ENCODE measurements at places on chromosomes 12 and 14.

DNA sequence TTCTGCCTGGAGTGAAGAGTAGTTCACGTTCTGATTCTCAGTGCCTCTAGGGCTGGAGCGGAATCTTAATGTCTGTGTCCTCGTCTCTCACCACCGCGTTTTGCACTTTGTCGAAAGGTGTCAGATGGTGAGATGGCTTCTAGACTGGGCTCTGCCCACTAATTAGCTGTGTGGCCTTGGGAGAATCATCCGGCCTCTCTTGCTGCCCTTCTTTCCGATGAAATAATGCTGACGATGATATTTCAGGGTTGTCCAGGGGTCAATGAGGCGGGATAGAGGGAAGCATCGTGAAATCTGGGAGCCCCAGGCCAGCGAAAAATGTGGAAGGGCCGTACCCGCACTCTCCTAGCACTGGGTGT, 811 bp upstream of the GALNT16 start:
- DNase-seq: no peak

- no peak for DNase-seq
These were observed 22.8 kb upstream of the ANO2 start for GRCh38 chr12:5967645-5968415.

DNA sequence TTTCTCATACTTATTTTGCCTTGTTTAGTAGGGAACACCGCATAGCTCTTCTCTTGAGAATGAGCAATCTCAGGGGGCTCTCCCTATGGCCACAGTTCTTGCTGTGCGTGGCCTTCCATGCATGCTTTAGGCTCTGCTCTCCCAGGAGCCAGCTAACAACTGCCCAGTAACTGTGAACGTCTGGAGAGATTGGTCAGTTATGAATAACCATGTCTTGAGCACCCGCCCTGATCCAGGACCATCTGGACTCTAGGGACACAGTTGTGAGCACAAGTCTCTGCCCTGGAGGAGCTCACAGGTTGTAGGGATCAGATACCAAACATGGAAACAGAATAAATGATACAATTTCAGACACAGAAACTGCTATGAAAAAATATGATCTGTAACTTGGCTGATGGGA, 12.1 kb downstream of the PSMC1 start:
- DNase-seq: no peak

DNA sequence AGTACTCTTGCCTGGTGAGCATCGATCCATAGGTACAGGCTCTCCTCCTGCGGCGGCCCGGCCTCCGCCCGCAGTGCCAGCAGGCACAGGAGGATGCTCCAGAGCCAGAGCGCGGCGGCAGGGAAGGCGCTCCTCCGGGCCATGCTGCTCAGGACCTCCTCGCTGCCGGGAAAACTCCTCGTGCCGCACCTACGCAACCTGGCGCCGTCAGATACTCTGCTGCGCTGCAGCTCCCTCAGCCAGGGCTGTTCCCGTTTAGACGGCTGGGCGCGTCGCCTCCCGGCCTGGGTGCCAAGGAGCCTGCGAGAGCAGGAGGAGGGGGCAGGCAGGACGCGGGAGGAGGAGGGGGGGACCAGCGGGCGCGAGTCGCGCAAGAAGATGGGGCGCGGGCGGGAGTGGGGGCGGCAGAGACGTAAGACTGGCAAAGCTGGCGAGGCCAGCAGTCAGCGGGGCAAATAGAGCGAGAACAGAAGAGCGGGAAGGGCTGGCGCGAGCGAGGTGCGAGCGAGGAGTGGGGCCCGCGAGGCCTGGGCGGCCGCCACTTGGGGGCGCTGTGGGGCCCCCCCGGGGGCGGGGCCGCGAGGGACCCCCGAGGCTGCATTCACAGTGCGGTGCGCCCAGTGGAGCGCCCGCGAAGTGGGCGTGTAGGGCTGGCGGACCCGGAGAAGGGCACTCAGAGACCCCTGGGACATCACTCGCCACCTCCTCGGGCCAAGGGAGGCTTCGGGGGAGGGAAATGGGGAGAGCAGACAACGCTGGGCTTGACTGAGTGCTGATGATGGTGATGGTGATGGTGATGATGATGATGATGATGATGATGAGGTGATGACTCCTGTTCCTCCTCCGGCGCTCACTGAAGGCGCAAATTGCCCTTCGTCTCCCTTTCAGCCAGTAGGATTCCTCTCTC, at the start of gene WIF1:
Gene WIF1 (minus strand): TSS at position 257 of the 907 bp plus-strand sequence. CDS start 114 bp downstream, at position 143.
- no peak for DNase-seq

GRCh38 chr14:22837114-22837749, 847 bp downstream of the MMP14 start:
- no peak for DNase-seq

GRCh38 chr14:61147831-61148549, 133.1 kb downstream of the TMEM30B start:
- no peak for DNase-seq

GRCh38 chr14:68112442-68112841, 292.9 kb downstream of the RAD51B start:
- no peak for DNase-seq

- DNase-seq: no peak
These were observed 1.4 kb downstream of the SYNE3 start for GRCh38 chr14:95515080-95515489.

GRCh38 chr14:32319368-32320049, 9.6 kb upstream of the AKAP6 start:
- no peak for DNase-seq
